ENCODE measurements at places on chromosomes 13 and 19. TPM values are rescaled to one million over a fixed set of nuclear protein-coding genes. Genes with fewer than 3 reads are reported as not detected.

- no peak for DNase-seq
Observed at GRCh38 chr13:89891416-89891815, 1456.1 kb upstream of the MIR17HG start.

DNA sequence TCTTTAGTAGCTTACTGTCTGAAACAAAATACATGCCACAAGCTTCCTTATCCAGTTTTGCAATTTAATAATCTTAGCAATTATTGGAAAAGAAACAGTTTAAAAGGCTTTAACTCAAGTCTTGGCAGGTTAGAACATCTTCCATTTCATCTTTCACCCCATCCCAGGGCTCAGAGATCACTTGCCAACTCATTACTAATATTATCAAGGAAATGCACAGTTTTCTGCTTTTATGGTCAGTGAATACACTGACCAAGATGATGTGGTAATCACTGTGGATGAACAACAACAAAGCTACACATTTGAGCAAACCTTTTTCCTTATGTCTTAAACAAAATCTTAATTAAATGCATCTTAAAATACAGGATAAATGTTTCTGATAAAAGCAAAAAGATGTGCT, 48.0 kb upstream of the ITM2B start:
- DNase-seq: no peak

DNA sequence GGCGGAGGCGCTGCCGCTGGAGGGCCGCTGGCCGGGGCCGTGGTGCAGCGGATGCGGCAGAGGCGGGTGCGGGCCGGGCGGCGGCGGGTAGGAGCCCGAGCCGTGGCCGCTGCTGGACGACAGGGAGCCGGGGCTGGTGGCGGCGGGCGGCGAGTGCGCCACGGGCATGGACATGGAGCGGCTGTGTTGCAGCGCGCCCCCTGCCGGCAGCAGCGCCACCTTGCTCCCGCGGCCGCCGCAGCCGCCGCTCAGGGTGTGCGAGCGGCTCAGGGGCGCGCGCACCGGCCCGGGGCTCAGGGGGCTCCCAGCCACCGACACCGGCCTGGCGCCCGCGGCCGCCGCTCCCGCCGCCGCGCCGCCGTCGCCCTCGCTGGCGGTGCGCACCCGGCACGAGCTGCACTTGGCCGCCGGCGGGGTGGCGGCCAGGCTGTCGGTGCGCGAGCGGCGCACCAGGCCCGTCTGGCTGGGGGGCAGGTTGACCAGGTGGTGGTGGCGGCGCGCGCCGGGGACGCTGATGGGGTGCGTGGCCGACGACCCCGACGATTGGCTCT, 1.7 kb downstream of the IRS2 start:
- DNase-seq: peak; percentile 78

SGCG gene
- polyA plus RNA-seq: not detected

- DNase-seq: peak; percentile 97
Observed at GRCh38 chr19:7500811-7501450, 12.1 kb upstream of the PEX11G start.

- peak; percentile 78 for DNase-seq
Observed at GRCh38 chr19:3062165-3063105, at the start of gene TLE5. TLE5 (minus strand) TSS chr19:3062495; CDS start chr19:3062200, 295 bp downstream.

DNA sequence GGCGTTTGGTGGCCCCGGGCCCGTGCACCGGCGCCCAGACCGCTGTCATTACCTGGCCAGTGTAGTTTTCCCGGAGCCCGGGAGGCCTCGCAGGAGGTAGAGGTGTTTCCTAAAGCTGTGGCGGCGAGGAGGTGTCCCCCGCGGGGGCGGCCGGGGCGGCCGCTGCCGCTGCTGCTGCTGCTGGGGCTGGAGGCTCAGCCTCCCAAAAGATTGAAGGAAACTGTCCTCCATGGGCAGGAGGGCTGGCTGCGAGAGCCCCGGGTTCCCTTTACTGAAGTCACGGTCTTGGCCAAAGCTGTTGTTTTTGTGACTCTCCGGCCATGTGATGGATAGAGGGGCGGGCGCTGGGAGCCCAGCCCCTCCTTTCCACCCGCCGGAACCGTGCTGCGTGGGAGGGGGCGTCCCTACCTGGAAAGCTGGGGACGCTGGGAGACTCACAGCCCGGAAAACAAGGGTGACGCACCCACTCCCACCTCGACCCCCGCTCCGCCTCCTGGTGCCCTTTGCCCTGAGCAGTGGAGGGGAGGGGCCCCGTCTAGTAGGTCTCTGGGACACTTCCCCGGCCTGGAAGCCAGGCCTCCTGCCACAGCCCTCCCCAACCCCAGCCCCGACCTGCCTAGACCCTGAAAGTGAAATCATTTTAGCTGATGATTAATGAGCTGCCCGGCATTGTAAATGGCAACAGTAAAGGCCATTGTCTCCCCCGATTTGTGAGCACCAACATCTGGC, at the start of gene N4BP2L1:
Gene N4BP2L1, minus strand, starts transcription at position 279 of the 729 bp plus-strand sequence. Its CDS starts 48 bp downstream, at position 231.
- peak; percentile 75 for DNase-seq

DNA sequence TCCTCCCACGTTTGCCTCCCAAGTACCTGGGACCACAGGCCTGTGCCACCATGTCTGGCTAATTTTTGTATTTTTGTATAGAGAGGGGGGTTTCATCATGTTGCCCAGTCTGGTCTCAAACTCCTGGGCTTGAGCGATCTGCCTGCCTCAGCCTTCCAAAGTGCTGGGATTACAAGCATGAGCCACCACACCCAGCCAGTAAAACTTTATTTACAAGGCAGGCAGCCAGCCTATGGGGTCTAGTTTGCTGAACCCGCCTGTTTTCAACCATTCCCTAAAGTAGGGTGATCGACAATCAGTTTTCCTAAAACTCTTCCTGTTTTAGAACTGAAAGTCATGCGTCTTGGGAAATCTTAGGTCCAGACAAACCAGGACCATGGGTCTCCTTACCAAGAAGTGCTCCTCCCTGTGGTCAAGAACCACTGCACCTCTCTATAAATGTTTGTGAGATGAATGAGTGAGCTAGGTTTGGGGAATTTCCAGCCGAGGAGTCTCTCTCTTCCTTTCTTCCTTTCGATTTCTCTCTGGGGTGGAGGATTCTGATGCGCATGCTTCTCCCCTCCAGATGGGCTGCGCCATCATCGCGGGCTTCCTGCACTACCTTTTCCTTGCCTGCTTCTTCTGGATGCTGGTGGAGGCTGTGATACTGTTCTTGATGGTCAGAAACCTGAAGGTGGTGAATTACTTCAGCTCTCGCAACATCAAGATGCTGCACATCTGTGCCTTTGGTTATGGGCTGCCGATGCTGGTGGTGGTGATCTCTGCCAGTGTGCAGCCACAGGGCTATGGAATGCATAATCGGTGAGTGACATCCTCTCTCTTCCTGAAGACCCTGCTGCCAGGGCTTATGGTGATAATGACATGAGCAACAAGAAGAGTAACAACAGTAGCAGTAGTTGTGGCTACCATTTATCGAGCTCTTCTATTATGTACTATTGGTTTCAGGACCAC, 38.7 kb downstream of the ADGRE1 start:
- DNase-seq: no peak

DNA sequence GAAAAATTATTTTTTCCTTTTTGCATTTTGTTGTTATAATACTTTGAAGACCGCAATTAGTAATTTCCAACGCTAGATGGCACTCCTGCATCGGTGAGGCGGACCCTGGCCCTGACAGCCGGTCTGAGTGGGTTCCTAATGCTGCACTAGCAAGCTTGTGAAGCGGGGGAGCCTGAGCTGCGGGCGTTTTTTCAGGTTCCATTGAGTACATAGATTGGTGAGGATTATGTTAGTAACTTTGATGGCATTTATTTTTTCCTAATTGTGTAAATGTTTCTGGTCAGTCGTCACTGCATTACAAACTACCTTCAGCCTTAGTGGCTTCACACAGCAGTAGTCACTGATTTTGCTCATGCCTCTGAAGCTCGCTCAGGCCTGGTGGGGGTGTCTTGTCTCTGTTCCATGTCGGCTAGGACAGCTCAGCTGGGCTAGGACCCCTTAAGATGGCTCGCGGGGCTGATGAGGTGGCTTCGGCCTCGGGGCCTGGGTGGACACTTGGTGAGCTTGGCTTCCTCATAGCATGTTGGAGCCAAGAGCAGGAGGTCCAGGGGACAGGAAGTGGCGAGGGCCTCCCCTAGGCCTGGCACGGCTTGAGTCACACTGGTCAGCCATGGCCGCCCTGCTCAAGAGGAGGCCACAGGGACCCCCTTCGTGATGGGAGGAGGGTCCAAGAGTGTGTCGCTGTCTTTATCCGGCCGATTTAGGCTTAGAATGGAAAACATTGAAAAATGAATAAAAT, 25.0 kb downstream of the ERCC5 start:
- DNase-seq: peak; percentile 78

GRCh38 chr19:15934332-15935078, at the start of gene CYP4F11:
CYP4F11 (minus strand) TSS chr19:15934529; CDS start chr19:15934408, 121 bp downstream.
- no peak for DNase-seq

GRCh38 chr19:38702278-38702677, 42.0 kb downstream of the CAPN12 start:
- DNase-seq: no peak

ZNF730 gene
- polyA plus RNA-seq: 1.2 TPM

KASH5 gene
- polyA plus RNA-seq: not detected

IL12RB1 gene
- 0.75 TPM for polyA plus RNA-seq

DNA sequence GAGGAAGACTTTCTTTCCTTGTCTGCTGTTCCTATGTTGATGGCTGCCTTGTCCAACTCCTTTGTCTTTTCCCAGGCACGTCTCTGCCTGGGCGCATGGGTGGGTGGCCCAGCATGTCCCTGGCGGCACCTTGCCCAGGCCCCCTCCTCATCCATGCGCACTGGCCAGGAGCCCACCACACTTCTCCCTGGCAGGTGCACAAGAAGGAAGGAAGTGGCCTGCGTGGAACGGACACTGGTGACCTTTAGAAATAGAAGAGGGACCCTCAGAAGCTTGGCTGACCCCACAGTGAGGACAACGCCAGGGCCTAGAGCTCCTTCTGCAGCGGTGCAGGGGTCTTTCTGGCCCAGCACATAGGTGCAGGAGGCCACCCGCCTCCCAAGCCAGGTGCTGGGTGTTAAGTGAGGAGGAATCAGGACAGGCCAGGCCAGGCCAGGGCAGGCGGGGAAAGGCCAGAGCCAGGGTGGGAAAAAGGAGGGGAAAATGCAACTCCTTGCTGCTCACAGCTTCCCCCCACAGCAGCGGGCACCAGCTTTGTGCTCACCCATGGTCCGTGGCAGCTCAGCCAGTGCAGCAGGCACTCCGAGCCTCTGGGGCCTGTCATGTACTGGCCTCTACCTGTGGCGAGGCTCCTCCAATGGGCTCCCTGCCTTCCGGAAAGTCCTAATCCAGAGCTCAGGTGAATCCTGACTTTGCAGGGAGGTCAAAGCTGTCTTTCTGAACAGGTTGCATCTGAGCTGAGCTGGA, 104.0 kb downstream of the SOX1 start:
- no peak for DNase-seq

DNA sequence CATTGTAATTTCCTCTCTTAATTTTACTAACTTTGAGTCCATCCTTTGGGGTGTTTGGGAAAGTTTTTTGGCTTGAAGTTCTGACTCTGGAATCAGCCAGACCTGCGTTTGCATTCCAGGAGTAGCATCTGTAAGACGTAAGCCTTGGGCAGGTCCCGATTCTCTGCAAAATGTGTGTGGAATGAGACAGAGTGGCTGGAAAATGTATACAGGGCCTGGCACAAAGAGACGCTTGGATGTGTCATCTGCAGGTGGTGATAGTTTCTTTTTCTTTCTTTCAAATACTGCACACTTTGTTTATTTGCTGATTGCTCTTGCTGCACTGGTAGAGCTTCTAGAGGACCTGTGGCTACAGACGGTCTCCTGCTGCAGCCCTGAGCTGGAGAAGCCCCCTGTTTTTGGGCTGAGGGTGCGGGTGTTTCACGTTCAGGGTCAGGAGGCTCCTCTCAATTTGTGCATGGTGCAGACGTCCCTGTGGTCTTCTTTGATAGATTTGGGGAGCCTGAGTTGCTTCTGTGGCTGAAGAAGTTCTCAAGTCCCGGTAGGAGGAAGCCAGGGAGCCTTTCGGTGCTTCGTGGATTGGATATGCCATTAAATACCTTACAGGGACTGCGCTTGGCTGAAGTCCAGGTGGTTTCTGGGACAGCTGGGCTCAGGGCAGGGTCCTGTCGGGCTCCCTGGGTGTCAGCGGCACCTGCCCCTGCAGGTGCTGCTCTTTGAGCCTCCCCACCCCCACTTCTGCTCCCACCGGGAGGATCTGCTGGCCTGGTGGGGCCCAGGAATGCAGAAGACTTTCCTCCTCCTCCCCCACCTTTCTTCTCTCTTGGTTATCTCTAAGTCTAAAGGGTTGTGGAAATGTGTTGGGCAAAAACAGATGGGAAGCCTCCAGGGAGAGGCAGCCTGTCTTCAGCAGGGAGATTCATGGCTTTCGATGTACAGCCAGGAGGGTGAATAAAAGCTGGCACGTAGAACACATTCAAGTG, 44.0 kb upstream of the GAS6 start:
- no peak for DNase-seq

GRCh38 chr19:6678690-6679109, 8.7 kb upstream of the TNFSF14 start:
- DNase-seq: no peak
